Stimulated activated CD8-positive, alpha-beta memory T cell treated with anti-CD3 and anti-CD28 coated beads, Interleukin-15, amount 100 ng/mL, for 4 hours (primary cell): ENCODE measurements at places on chromosomes 3 and 15.

DNA sequence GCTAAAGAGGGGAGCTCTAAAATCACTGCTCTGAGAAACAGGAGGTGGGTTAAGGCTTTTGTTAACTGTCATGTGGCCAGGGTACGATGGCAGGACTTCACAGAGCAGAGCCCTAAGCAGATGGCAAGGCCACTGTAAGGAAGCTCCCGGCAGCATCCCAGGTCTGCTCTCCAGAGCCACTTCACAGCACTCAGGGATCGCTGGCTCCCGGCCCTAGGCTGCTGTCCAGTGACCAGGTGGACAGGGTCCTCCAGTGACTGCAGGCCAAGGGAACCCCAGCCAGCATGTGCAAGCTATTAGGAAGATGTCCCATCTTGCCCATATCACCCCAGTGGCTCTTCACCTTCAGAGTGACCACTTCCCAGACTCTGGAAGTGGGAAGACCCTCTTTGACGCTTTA lies 10.4 kb downstream of the TMEM41A start:
- no peak for DNase-seq

DNA sequence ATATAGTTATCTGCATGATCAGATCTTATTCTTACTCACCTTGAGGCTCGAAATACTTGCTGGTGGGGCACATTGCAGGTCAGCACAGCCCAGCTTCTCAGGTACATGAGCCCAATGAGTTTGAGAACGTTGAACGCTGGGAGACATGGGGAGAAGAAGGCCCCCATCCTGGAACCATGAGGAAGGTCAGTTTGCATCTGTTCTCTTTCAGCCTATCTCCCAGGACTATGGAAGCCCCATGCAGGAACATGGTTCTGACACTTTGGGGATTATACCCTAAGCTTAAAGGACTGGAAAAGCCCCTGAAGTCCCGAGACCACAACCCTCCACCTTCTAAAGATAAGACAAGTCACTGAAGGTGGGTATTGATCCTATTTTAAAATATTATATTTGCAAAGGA lies 17.4 kb upstream of the STARD5 start:
- DNase-seq, result no peak

GRCh38 chr15:92839696-92840095 lies 60.4 kb upstream of the CHD2 start:
- no peak for DNase-seq

- DNase-seq, result no peak
Observed at GRCh38 chr15:77342807-77343206, 77.1 kb downstream of the PEAK1 start.

DNA sequence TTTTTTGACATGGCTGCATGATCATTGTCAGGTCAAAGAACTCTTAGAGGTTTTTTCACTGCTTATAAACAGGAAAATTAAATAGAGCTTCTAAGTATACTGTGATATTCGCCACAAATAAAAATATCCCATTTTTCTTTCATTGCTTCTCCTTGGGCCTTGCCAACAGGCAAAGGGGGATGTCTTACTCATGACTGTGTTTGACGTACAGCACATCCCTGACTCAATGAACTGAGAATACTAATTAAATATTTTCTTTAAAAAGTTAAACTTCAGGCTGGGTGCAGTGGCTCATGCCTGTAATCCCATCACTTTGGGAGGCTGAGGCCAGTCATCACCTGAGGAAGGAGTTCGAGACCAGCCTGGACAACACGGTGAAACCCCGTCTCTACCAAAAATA lies 41.4 kb upstream of the CCDC80 start:
- no peak for DNase-seq

- no peak for DNase-seq
Observed at GRCh38 chr3:140086642-140087041, 151.7 kb downstream of the CLSTN2 start.

DNA sequence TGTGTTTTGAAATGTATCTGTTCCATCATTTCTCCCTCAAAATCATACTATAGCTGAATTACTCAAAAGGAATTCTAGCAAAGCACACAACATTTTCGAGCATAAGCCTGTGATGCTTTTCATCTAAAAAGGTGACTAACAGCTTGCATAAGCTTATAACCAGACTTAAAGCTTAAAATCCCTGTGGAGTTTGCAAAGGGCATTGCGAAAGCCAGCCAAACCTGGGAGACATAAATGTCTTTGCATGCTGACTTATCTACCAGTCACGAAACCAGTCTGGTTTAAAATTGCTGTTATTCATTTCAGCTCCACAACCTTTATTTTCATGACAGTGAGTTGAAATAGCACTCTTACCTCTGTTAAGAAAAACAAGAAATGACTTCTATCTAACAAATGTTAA lies 35.6 kb upstream of the LIPC start:
- no peak for DNase-seq

DNA sequence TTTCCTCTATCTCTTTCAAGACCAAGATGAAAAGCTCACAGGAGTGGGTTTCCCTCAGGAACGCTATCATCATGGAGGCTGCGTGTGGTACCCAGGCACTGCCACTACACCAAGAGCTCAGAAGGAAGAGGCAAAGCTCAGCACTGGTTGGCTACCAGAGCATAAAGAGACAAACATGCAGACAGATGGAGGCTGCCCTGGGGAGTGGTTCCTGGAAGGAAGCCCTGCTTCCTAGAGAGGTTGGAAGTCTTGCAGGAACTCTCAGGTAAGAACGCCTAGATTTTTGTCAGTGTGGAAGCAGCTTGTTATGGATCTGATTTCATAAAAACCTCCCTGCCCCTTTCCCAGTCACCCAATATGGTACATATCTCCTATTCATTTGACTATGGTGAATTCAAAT lies 49.9 kb upstream of the ADCY5 start:
- DNase-seq, result no peak

GRCh38 chr15:66968806-66969596 lies 96.4 kb upstream of the SMAD3 start:
- no peak for DNase-seq

DNA sequence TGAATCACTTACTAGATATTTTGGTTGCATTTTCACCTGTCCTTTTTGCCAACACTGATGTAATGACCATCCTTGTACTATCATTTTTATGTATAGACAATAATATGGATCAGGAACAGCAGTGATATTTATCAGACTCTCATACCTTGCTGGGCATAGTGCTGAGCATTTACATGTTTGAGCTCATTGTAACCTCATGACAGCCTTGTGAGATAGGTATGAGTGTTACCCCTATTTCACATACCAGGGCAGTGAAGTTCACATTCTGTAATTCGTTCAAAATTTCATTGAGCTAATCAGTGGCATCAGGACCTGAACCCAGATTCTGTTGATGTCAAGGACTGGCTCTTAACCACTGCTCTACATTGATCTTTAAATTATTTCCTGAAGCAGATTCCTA lies 221.5 kb upstream of the TBL1XR1 start:
- DNase-seq, result no peak

DNA sequence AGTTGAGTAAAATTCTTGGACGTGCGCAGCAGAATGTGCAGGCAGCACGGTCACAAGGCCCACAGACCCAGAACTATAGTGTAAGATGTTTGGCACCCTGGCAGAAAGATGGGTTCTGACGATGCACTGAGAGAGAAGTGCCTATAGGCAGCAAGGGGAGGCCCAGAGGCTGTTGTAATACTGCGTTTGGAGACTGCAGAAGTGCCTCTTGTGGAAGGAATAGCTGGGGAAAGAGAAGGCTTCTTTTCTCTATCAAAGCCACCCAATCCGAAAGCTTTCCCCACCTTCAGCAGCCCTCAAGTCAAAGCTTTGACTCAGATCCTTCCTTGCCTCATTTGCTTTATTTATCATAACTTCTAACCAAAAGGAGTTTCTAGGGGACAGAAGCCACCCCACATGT lies 5.2 kb upstream of the SIN3A start:
- no peak for DNase-seq

DNA sequence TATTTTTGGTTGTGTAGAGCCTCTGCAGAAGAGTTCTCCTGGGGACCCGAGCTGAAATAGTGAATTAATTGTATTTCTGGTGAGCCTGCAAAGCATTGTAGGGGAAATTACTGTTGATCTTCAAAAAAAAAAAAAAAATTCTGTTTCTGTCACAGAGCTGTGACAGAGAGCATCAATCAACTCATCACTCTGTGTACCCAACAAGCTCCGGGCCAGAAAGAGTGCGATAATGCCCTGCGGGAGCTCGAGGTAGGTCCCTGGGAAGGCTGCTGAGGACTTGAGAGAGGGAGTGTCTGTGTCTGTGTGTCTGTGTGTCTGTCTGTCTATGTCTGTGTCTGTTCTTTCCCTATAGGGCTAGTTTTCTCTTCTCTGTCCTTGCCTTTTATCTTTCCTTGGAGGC lies 294.4 kb upstream of the TPM1 start:
- no peak for DNase-seq

GRCh38 chr3:4740397-4741105 lies 238.7 kb upstream of the BHLHE40 start:
- DNase-seq, result no peak

DNA sequence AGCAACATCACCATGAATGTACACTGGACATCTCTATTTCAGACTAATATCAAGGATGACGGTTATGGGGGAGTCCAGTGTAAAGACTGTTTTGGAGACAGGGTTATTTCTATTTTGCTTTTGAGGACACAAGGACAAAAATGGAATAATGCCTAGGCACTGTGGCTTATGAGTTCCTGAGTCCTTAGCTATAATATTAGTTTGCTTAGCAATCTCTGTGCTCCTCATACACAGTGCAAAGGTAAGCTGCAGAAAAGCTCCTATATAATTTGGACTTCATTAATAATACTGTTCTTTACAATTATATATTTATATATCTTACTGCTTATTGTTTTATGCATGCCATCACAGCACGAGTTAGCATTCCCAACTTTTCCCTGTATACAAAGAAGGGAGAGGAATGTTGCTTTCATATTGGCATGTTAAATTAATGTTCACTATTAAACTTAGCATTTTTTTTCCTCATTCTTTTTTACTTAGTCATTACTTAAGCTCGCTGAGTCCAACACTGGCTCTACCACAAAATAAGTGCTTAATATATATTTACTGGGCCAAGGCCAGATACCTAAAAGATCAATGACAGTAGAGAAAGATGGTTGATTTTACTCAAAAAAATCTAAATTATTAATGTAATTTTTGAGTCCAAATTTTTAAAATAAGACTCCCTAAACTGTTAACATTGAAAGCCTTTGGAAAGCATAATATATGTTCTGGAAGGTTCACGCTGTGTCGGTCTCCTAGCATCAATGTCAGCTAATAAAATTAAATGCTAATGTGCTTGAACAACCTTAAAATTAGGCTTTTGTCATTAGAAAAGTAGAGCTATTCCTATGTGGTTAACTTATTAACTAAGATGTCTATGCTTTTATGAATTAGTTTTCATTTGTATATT lies 13.8 kb downstream of the THBS1 start:
- DNase-seq, result no peak

- DNase-seq, result no peak
Observed at GRCh38 chr3:152281133-152281713, 12.5 kb downstream of the MBNL1 start.

GRCh38 chr3:70919661-70920060 lies 607.2 kb upstream of the MDFIC2 start:
- no peak for DNase-seq
